CD8-positive, alpha-beta memory T cell (primary cell): ENCODE measurements at places on chromosomes 2 and 18.

- no peak overlapping the region for H3K4me3 ChIP-seq
- H3K27ac ChIP-seq, result no peak overlapping the region
- H3K4me1 ChIP-seq, result no peaks in the 10 kb centered on the region
- no peaks in the 10 kb centered on the region for H3K36me3 ChIP-seq
- no peaks in the 10 kb centered on the region for H3K27me3 ChIP-seq
These were observed 10.9 kb upstream of the HS6ST1 start for GRCh38 chr2:128329607-128330006.

DNA sequence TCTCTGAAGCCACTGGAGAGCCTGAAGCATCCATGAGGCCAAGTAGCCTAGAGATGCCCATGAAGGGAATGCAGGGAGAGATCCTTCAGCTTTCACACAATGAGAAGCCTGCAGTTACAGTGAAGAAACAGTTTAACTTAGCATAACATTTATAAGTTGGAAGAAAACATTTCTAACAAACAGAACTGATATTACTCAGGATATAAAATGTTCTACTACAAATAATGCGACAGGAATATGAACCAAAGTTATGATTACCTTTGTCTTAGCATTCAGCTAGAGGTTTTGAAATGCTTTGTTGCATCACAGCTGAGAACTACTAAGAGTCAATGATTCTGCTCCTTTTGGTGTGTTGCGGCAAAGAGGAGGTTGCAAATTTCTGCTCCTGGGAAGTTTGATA, 6.9 kb upstream of the KYNU start:
- no peaks in the 10 kb centered on the region for H3K4me1 ChIP-seq
- no peak overlapping the region for H3K4me3 ChIP-seq
- no peaks in the 10 kb centered on the region for H3K36me3 ChIP-seq
- H3K27me3 ChIP-seq, result no peaks in the 10 kb centered on the region
- no peak overlapping the region for H3K27ac ChIP-seq

GRCh38 chr2:128326346-128326745, 7.7 kb upstream of the HS6ST1 start:
- H3K36me3 ChIP-seq, result no peaks in the 10 kb centered on the region
- H3K27ac ChIP-seq, result no peak overlapping the region
- no peak overlapping the region for H3K4me3 ChIP-seq
- peaks cover 4% of the 10 kb centered on the region for H3K4me1 ChIP-seq
- no peak for DNase-seq

DNA sequence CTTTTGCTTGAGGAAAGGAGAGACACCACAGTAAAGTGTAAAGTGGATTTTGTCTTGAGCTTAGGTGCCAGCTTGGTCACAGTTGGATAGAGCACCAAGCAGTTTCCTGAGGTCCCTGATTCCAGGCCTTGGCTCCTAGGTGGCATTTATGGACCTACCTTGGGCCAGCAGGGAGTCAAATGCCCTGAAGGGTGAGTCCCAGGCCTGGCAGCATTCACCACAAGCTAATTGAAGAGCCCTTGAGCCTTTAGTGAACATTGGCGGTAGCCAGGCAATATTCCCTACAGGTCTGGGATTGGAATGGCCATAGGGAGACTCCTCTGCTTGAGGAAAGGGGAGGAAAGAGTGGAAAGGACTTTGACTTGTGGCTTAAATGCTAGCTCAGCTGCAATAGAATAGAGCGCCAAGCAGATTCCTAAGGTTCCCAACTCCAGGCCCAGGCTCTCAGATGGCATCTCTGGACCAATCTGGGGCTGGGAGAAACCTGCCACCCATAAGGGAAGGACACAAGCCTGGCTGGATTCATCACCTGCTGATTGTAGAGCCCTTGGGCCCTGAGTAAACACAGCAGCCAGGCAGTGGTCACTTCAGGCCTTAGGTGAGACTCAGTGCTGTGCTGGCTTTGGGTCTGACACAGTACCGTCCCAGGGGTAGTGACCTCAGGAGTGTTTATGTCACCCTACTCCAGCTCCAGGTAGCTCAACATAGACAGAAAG, 137.5 kb upstream of the OTOS start:
- DNase-seq, result no peak
- H3K4me1 ChIP-seq, result no peaks in the 10 kb centered on the region
- H3K36me3 ChIP-seq, result no peaks in the 10 kb centered on the region

GRCh38 chr2:42856891-42857632, 64.7 kb upstream of the HAAO start:
- no peak overlapping the region for H3K27ac ChIP-seq
- H3K36me3 ChIP-seq, result no peaks in the 10 kb centered on the region
- no peak for DNase-seq
- H3K4me3 ChIP-seq, result no peak overlapping the region

- DNase-seq, result no peak
- H3K27ac ChIP-seq, result no peak overlapping the region
- no peak overlapping the region for H3K4me3 ChIP-seq
- peaks cover 14% of the 10 kb centered on the region for H3K4me1 ChIP-seq
- no peaks in the 10 kb centered on the region for H3K27me3 ChIP-seq
These were observed 20.9 kb downstream of the CFLAR start for GRCh38 chr2:201136889-201137321.

DNA sequence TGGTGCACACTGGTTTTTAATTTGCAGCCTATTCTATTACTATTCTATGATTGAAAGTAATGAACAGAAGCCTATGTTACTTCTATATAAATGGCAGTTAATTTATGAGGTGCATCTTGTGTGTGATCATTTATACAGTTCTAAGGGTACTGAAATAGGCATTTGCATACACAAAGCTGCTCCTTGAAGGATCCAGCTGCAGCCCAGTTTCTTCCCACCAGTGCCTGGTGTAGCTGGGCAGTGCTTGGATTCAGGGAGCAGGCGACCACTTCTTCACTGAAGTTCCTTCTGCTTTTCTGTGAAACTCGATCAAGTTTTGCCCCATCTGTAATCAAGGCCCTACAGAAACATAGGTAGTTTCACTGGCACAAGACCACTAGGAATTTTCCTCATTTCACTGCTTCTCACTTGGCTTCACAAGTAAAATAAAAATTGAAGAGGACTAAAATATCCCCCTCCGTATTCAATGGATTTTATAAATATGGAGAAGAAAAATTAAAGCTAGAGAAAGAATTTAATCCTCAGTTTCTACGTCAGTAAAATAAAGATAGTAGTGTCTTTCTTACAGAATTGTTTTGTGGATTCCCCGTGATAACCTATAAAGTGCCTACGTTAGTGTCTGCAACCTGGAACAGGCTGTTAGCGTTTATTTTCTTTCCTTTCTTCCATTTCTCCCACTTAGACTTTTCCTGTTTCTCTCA, 1.7 kb upstream of the LPIN2 start:
- no peak overlapping the region for H3K27ac ChIP-seq
- no peaks in the 10 kb centered on the region for H3K27me3 ChIP-seq
- peaks cover 6% of the 10 kb centered on the region for H3K36me3 ChIP-seq

DNA sequence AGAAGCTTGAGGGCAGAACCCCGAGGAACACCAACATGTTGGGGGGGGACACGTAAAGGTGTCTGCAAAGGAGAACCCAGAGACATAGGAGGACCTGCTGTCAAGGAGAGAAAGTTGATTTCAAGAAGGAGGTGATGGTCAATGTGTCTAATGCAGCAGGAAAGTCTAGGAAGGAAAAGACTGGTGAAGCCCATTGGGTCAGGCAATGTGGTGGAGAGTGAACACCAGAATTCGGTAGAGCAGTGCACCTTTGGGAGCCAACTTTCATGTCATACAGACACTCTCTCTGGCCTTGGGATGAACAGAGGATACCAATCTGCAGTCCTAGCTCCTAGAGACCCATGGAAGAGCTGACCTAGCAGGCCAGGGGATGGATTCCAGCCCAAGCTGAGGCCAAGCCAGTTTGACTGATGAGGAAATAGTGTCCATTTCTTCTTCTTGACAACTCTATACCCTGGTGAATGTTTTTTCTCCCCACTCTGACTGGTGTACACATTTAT, 101.9 kb downstream of the MYCN start:
- no peaks in the 10 kb centered on the region for H3K36me3 ChIP-seq
- DNase-seq, result no peak
- H3K27me3 ChIP-seq, result no peaks in the 10 kb centered on the region
- H3K27ac ChIP-seq, result no peak overlapping the region

GRCh38 chr18:79272916-79273315, 122.8 kb upstream of the NFATC1 start:
- H3K36me3 ChIP-seq, result peaks cover 12% of the 10 kb centered on the region
- H3K27me3 ChIP-seq, result no peaks in the 10 kb centered on the region
- no peak overlapping the region for H3K4me3 ChIP-seq
- H3K27ac ChIP-seq, result no peak overlapping the region
